ENCODE measurements at places on chromosomes 1 and 21.

- DNase-seq: no peak
These were observed 71.7 kb downstream of the SH3GLB1 start for GRCh38 chr1:86776108-86776507.

GRCh38 chr1:226973898-226974543, 33.9 kb downstream of the COQ8A start:
- no peak for DNase-seq

- peak; percentile 46 for DNase-seq
These were observed 94.3 kb upstream of the IRF2BP2 start for GRCh38 chr1:234704106-234704887.

- DNase-seq: no peak
These were observed 65.4 kb downstream of the FAM163A start for GRCh38 chr1:179808503-179808902.
